ENCODE measurements at places on chromosomes 1 and 21. TPM values are rescaled to one million over a fixed set of nuclear protein-coding genes. Genes with fewer than 3 reads are reported as not detected.

Gene FMO3
- total RNA-seq, result not detected

Gene S100A2
- 17.9 TPM for total RNA-seq

Gene LRRIQ3
- not detected for total RNA-seq

Gene NEK2
- total RNA-seq, result 36.4 TPM

Gene PNRC2
- total RNA-seq, result 56.4 TPM

Gene MROH9
- not detected for total RNA-seq

Gene SMYD3
- total RNA-seq, result 24.3 TPM

Gene LENEP
- total RNA-seq, result 0.18 TPM

Gene LRRC39
- total RNA-seq, result 0.05 TPM

Gene TPTE
- total RNA-seq, result not detected

Gene SH3BGR
- 0.89 TPM for total RNA-seq

All from HT-29 (cell line).